GM06990 (cell line): ENCODE measurements at places on chromosomes 5 and 9.

DNA sequence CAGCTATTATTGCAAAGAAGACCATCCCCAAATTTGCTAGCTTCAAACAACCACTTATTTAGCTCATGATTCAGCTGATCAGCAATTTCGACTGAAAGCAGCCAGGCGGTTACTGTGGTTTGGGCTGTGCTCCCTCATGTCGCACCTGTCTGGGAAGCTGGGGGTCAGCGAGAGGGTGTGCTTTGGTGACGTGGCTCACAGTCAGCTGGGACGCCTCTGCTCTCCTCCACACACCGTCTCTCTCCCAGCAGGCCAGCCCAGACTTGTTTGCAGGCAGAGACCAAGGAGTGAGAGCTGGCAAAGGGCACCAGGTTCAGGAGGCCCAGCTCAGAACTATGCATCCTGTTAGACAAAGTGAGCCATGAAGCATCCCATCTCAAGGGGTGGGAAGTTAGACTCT, 140.9 kb downstream of the SYK start:
- DNase-seq = peak; percentile 42

GRCh38 chr5:174424219-174425053, 299.9 kb upstream of the MSX2 start:
- DNase-seq = no peak

GRCh38 chr5:67610186-67610912, 413.8 kb upstream of the CD180 start:
- DNase-seq = no peak

- DNase-seq = no peak
These were observed 10.3 kb downstream of the SLC28A3 start for GRCh38 chr9:84330246-84330645.

DNA sequence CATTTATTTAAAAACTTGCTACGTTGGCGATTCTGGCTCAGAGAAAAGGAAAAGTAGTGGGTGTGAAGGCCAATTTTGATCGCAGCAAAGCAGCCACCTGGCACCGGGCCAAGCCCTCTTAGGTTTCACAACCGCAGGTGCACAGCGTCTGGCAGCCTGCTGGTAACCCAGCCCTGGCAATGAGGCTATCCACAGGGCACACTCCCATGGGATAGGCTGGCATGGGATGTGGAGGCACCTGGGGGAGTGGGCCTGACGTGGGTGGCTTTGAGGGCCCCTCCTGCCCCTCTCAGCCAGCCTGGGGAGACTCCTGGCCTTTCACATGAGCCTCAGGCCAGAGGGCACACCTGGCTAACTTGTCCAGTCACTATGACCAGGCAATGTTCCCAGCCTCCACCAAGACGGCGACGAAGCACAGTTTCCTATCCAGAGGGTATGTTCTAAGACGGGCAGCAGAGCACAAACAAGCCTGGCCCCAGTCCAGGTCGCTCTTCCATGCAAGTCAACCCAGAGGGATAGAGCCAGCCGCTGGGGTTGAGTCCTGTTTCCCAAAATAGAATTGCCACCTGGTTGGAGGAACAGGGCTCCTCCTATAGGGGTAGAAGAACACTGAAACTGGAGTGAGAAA, 19.0 kb downstream of the CMBL start:
- DNase-seq = peak; percentile 45
